ENCODE measurements at places on chromosomes 1 and 21. TPM values are rescaled to one million over a fixed set of nuclear protein-coding genes. Genes with fewer than 3 reads are reported as not detected.

DNA sequence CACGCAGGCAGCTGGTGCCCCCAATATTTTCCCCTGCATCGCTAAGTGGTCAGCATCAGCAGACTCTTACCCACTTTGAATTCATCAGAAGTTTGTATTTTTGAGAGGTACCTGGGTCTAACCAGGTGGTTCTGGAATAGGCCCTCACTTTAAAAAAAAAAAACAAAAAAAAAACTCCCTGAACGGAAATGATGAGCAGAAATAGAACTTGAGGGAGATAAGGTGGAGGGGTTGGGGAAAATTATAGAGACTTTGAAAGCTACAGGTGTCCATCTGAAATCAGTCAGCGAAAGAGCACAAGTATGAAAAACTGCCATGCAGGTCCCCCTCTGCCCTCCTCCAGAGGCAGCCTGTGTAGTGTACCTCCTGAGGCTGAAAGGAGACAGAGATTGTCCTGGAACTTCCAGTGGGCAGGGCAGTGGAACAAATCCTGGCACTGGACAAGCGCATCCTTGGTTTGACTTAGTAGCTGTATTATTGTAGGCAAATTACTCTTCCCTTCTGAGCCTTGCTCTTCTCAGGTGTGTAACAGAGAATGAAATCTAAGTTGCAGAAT lies 1.2 kb downstream of the SLAMF7 start:
- no peak for DNase-seq

GRCh38 chr1:15323351-15323988 lies 76.4 kb downstream of the FHAD1 start:
- peak; percentile 60 for DNase-seq

- DNase-seq: no peak
Measured at GRCh38 chr21:17786851-17787181, 32.3 kb downstream of the C21orf91 start.

GRCh38 chr1:21868482-21868881 lies 56.4 kb downstream of the LDLRAD2 start:
- no peak for DNase-seq

DNA sequence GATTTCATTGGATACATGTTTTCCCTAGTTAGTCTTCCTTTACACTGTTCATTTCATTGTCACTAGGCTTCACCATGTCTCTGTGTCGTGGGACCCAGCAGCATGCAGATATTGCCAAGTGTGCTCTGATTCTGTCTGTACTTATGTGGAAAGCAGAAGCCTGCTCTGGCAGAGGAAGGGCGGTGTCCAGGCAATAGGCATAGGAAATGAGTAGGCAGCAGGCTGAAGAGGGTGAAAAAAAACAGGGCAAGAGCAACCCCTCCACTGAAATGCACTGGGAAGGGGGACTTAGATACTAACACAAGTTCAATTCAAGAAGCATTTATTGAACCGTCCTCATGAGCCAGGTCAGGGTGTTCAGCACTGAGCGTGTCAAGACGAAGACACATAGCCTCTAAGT lies 85.2 kb upstream of the VAV3 start:
- no peak for DNase-seq

DNA sequence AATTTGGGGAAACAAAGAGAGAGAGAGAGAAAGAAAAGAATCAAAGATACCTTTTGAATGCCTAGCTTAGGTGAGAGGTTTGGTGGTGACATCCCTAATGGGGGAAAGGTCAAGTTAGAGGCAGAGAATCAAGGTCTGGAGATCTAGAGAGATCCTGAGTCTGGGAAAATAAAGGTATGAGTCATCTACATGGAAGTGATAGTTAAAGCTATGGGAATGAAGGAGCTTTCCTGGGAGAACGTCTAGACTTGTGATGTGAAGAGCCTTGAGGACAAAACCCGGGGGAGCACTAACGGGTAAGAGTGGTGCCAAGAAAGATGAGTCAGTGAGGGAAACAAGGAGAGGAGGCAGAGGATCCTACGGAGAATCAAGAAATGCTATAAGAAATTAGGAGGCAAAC lies 110.8 kb upstream of the RUNX1 start:
- DNase-seq: peak; percentile 82

- DNase-seq: no peak
Measured at GRCh38 chr1:161137881-161138280, 5.4 kb upstream of the DEDD start.

- DNase-seq: peak; percentile 96
Measured at GRCh38 chr1:45953934-45954847, 150.8 kb downstream of the MAST2 start.

DNA sequence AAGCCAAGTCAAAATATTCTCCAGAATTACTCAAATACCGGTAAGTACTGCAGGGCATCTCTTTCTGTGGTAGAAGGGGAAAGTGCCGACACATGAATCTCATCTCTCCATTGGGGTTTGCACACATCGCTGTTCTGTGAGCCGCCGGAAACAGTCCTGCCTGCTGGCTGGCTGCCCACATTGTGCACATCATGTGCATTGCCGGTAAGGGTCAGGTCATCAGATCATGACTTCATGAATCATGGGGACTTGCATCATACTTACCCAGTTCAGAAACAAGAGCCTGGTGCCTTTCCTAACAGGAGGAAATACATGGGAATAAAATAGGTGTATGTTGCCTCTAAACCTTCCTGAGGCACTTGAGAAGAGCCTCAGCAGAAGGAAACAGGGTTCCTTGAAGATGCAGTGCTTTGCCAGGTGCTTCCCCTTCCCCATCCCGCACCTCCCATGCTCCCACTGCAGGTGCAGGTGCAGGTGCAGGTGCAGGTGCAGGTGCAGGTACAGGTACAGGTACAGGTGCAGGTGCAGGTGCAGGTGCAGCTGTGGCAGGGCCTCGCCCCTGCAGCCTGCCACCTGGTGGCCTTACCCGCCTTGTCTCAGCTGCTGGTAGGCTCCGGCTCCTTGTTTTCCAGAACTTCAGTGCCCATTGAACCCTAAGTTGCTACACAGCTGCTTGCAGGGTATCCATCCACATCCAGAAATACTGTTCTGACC lies 26.5 kb downstream of the GPR137B start:
- peak; percentile 41 for DNase-seq

DNA sequence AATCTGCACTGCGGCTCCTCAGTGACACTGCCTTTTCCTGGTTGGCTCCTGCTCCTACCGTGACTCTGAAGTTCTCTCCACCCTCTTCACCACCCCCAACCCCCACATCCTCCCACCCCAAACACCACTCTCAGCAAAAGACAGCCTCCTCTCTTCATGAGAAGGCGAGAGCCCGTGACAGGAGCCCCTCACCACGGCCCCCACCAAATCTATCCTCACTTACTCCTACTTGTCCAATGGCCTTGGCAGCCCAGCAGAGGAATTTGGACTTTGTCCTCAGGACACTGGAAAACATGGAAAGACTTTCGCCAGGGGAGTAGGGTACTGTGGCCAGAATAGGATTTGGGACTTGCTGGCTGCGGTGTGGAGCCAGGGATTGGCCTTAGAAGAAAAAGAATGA lies 6.9 kb downstream of the TMEM125 start:
- DNase-seq: no peak

GRCh38 chr1:208866386-208866955 lies 622.3 kb upstream of the PLXNA2 start:
- DNase-seq: peak; percentile 27

DNA sequence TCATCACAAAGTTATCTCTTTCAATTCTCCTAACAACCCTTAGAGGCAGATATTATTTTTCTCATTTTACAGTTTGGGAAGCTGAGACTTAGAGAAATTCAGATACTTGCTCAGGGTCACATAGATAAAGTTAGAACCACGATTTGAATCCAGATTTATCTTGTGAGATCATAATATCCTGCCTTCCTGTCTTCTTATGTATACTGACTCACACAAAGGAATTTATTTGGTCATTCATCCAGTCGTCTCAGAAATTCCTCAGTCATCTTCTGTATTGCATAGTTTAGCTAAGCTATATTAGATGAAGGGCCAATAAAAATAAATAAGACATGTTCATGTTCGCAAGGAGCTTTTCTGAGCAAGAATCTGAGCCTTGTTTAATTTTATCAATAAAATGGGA lies 35.8 kb upstream of the RUNX1 start:
- DNase-seq: peak; percentile 90

DNA sequence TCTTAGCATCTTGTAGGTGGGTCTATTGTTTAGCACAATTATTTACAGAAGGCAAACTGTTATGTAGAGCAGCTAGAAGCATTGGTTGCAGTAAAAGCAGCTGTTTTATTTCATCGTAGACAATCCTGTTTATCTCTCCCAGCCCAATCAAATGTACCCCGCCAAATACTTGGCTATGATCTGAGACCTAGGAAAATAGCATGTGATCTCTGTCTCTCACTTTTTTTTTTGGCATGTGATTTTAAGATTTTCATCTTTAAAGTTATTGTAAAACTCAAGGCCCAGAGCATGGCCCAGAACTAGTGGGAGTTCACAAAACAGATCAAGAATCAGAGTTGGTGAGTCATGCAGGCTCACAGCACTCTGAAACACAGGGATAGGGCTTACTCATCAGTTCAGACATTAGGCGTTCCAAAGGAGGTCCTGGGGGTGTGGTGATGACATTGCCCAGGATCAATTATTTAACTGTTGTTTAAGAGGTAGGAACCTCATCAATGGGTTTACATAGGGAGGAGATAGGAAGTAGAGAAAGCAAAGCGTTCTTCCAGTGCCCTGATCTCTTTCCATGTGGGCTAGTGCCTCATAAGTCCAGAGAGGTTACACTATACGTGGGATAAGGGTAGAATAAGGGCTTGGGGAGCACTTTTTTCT lies 40.2 kb downstream of the TBX19 start:
- DNase-seq: peak; percentile 85

- no peak for DNase-seq
Measured at GRCh38 chr1:158161446-158161845, 19.2 kb upstream of the CD1D start.

GRCh38 chr1:165787741-165788140 lies 19.1 kb upstream of the TMCO1 start:
- no peak for DNase-seq

- peak; percentile 34 for DNase-seq
Measured at GRCh38 chr1:215119719-215120365, 37.3 kb downstream of the KCNK2 start.

- DNase-seq: peak; percentile 93
Measured at GRCh38 chr1:8702850-8703810, 114.3 kb downstream of the RERE start.

- no peak for DNase-seq
Measured at GRCh38 chr1:230807029-230807428, 59.8 kb downstream of the CAPN9 start.

Gene SPRR2B
- not detected for total RNA-seq

Gene TLCD4
- 0.32 TPM for total RNA-seq

Gene PAQR6
- 1.8 TPM for total RNA-seq

Gene ZNF648
- not detected for total RNA-seq

Gene NEK7
- total RNA-seq: 66.8 TPM

Gene RIMKLA
- total RNA-seq: not detected

Gene TMED5
- 56.1 TPM for total RNA-seq

Gene OR2T11
- total RNA-seq: not detected

Gene DYNLT4
- 0.19 TPM for total RNA-seq
